Hematopoietic multipotent progenitor cell treated with erythropoietin and hydrocortisone succinate and interleukin-3 and kit ligand, for 8 days (in vitro differentiated cells): ENCODE measurements at places on chromosomes 11 and 22.

- no peak for DNase-seq
Observed at GRCh38 chr22:45317551-45318167, 7.9 kb downstream of the FAM118A start.

- no peak for DNase-seq
Observed at GRCh38 chr11:66333220-66333877, 2.9 kb downstream of the RIN1 start.

- no peak for DNase-seq
Observed at GRCh38 chr11:121451178-121451985, 732 bp upstream of the SORL1 start.

GRCh38 chr11:125062931-125063428 lies at the start of gene SLC37A2:
SLC37A2 (plus strand) TSS chr11:125063305; CDS start chr11:125063368, 63 bp downstream.
- DNase-seq: no peak

DNA sequence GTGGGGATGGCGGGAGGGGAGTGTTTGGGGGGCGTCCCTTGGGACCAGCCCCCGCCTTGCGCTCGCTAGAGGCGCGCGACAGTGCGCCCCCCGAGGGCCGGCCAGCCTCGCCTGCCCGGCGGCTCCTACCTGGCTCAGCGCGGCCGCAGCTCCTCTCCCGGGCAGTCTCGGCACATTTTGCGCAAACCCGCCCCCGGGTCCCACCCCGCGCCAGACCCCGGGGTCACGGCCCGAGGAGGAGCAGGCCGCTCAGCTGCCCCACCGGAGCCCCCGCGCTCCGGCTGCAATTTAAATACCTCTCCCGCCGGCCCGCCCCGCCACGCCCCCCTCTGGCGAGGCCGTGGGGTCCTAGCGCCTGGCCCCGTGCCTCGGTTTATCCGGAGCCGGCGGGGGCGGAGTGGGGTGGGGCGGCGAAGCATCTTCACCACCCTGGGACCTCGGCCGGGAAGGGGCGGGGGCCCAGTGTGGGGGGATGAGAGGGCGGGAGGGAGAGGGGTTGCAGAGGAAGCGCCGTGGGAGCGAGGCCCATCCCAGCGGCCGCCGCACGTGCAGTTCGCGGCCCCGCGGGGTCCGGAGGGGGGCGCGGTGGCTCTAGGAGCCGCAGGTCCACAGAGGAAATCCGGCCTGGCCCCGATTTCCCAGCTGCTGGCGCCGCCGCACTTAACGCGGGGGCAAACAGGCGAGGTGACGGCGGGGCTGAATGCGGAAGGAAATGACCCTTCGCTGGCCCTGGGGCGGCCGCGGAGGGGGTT lies at the start of gene LRRC32:
Gene LRRC32, minus strand, starts transcription at position 263 of the 752 bp plus-strand sequence. CDS start 4,793 bp downstream, outside the sequence.
- no peak for DNase-seq

DNA sequence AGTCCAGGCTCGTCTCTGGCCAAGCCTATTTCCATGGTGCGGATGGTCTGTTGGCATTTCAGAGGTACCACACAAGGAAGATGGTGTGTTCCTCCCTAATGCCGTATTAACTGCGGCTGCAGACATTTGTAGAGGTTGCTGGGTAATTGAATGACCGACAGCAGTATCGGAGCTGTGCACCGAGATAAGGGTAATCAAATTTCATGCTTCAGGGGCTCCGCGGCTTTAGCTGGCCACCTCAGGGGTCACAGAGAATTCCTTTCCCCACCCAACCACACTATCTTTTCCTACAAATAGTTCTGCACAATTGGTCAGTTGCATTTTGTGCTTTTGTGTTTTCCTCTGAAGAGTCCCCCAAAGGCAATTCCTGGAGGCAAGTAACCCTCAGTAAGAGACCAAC lies 297.4 kb downstream of the OPCML start:
- DNase-seq: no peak

DNA sequence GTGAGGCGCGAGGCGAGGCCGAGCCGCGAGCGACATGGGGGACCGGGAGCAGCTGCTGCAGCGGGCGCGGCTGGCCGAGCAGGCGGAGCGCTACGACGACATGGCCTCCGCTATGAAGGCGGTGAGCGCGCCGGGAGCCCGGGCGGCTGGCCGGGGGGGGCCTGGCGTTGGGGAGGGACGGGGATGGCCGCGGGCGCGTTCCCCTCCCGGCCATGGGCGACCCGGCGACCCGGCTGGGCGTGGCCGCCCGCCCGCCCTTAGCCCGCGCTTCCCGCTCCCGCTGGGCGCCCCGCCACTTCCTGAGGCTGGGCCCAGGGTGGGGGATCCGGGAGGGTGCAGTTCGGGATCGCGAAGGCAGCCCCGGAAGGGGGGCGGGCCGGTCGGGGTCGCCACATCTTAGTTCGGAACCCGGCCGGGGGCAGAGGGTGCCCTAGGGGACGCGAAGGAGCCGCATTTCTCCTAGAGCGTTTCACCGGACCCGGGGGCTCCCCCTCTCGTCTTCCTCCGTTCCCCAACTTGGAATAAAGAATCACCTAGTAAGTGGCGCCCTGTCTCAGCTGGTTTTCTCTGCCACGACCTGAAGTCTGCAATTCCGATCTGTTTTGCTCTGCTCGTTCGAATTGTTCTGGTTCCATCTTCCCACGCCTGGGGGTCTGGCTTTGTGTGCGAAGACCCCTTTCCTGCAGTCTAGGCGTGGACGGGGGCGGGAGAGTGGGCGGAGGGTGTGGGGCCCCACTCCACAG lies 536 bp downstream of the YWHAH start:
- peak; percentile 30 for DNase-seq

DNA sequence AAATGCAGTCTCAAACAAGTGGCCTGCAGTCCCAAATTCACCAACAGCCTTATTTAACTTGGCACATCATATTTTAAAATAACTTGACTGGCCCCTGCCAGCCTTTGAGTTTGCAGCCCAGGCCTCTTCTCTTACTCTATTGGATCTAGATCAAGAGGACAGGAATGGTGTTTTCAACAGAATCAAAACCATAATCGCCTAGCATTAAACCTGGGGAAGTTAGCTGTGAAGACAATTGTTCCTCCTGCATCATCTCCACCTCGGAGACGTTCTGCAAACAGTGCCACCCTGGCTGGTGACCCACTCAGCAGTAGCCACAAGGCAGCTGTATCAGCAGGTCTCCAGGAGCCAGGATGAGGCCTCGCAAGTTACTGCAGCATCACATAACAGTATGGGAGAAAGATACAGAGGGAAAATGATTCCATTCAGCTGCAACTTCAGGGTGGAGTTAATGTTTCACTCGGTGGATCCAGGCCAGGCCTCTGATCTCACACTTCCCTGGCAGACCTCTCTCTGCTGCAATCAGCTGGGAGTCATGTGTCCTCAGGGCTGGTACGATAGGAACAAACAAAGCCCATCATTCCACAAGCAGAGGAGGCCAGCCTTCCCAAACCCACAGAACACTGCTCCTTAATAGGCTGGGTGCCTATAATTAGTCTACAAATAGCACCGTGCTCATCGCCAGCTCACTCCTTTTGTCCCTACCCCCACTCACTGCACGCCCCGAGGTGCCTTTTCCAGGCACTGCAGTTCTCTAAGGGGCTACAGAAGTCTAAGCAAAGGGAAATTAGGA lies 18.6 kb upstream of the SCN2B start:
- DNase-seq: no peak

DNA sequence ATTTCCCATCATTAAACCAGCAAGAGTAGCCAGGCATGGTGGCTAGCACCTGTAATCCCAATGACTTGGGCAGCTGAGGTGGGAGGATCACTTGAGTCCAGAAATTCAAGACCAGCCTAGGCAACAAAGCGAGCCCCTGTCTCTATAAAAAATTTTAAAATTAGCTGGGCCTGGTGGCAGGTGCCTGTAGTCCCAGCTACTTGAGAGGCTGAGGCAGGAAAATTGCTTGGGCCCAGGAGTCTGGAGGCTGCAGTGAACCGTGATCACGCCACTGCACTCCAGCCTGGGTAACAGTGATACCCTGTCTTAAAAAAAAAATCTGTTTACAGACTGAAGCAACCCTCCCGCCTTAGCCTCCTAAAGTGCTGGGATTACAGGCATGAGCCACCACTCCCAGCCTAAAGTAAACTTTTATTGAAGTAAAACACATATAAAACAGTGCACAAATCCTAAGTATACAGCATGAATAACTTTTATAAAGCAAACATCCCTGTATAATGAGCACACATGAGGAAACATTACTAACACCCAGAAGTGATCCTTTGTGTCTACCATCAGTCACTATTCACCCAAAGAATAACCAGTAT lies 12.6 kb downstream of the UCP3 start:
- no peak for DNase-seq

DNA sequence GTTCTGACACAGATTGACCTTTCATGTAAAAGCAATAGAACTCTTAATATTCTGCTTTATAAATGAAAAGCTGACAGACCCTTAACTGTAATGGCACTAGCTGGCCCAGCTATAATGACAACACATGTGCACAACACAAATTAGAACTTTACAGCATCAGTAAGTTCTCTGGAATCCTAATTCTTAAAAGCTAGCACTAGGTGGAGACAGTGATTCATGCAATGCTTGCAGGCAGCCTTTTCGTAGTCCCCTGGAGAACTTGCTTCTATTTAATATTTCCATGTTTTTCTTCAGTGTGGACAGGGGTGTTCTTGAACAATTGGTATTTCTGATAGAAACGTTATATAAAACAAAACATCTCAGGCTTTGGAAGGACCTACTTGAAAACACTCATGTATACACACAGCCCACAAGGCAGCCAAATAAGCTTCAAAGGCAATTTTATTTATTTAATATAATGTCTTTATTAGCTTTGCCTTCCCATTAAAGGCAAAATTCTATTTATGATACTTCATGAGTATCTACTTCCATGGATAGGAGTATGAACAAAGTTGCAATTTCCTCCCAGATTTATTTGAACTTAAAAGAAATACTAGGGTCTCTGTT lies 374.3 kb upstream of the MPPED2 start:
- peak; percentile 15 for DNase-seq

GRCh38 chr22:33580310-33580709 lies 340.0 kb downstream of the LARGE1 start:
- DNase-seq: no peak

- DNase-seq: no peak
Observed at GRCh38 chr11:70281156-70281609, 10.7 kb downstream of the PPFIA1 start.

- peak; percentile 97 for DNase-seq
Observed at GRCh38 chr11:64878494-64879243, at the start of gene EHD1. EHD1 (minus strand) TSS chr11:64878621; CDS start chr11:64878464, 157 bp downstream.
